ENCODE measurements at places on chromosomes 1 and 21.

DNA sequence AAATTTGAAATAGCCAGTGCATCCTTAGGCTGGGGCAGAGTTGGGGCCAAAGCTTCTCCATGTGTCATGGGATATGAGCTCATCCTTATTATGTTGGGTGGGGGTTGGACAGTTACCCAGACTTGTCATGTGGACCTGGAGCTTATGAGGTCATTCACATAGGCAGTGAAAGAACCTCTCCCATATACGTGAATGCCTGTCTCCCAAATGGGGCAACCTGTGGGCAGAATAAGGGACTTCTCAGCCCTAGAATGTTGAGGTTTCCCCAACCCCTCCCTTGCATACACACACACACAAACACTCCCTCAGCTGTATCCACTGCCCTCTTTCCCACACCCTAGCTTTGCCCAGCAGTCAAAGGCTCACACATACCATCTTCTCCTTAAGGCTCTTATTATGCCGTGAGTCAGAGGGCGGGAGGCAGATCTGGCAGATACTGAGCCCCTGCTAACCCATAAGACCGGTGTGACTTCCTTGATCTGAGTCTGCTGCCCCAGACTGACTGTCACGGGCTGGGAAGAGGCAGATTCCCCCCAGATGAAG, 2.3 kb upstream of the IVL start:
- no peak for DNase-seq

DNA sequence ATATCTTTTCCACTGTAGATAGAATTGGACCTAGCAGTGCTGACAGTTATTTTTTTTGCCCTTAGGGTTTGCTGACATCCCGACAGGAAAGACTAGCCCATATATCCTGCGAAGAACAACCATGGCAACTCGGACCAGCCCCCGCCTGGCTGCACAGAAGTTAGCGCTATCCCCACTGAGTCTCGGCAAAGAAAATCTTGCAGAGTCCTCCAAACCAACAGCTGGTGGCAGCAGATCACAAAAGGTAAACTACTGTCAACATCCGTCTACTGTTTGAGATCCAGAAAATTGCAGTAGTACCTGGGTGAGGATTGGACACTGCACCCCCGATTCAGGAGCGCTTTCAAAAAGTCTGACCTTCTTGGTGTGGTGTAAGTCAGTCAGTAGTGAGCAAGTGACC, 55.8 kb downstream of the CENPF start:
- DNase-seq, result no peak

DNA sequence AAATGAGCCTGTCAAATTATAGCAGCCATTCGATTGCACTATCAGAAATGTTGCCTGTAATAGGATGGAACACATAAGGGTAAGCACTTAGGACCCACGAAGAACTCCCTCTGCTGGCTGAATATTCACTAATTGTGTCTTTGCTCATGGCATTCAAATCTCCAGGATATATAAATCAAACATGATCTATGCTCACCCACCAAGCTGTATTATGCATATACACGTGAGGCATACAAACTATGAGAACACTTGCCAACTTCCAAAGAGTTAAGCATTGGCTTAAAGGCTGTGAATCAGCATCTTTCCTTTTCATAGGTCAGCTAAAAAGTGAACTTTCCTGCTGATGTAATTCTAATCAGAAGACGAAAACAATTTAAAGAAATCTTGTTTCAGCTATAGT, 34.5 kb downstream of the TMPRSS15 start:
- DNase-seq, result no peak

- DNase-seq, result no peak
These were observed 51.7 kb downstream of the RPS6KA1 start for GRCh38 chr1:26581287-26581651.

DNA sequence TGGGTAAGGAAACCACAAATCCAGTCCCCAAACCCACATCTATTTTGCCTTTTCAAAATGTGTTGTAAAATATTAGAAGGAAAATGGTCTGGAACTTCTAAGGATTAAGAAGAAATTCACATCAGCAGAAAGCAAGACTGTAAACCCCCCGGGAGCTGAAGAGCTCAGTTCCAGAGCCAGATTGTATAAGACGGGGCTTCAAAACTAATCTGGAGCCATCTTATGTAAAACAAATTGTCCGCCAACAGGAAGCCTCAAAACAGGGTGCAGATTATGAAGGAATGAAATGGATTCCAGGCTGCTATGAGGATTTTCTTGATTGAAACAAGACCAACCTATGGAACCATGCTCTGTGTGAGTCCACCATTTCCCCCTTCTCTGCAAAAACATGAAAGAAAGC, 25.1 kb upstream of the HUNK start:
- DNase-seq, result no peak

DNA sequence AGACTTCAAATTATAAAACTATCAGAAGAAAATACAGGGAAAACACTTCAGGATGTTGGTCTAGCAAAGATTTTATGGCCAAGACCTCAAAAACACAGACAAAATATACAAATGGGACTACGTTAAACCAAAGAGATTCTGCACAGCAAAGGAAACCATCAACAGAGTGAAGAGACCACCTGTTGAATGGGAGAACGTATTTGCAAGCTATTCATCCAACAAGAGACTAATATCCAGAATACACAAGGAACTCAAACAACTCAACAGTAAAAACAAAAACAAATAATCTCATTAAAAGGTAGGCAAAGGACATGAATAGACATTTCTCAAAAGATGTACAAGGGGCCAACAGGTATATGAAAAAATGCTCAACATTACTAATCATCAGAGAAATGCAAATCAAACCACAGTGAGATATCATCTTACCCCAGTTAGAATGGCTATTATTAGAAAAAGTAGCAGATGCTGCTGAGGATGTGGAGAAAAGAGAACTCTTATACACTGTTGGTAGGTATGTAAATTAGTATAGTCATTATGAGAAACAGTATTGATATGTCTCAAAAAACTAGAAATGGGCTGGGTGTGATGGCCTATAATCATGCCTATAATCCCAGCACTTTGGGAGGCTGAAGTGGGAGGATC, 112.6 kb downstream of the LRIG2 start:
- no peak for DNase-seq

DNA sequence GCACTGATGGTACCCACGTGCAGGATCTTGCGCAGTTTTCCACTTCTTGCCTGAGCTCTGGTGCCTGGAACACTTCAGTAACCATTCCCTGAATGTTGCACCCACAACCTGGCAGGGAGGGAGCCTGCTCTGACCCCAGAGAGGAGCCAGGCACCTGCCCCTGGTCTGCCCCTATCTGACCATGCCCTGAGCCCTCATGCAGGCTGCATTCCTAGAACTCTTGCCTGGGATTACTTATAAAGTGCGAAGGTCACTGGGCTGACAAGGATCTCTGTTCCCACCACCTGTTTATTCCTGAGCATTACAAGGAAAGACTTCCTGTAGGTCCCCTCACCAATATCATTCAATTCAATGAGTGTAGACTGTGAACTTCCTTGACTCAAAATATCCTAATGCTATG, 191.9 kb upstream of the FMN2 start:
- DNase-seq, result no peak

- no peak for DNase-seq
These were observed 327.5 kb upstream of the POGK start for GRCh38 chr1:166511761-166512160.

DNA sequence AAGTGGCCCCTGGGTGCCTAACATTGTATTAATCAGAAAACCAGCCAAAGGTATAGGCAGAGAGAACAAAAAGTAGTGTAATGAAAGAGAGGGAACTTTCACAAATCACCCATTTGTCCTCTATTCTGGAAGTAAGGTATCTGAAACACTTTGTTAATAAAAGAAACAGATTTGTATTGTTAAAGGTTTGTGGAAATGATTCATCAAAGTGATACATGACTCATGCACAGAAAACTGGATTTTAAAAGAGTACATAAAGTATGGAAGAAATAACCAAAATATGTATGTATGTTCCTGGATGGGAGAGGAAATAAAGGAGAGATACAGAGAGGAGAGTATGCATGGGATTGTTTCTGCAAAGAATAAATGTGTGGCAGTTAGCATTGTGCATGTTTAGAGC, 126.8 kb downstream of the RGS21 start:
- no peak for DNase-seq

DNA sequence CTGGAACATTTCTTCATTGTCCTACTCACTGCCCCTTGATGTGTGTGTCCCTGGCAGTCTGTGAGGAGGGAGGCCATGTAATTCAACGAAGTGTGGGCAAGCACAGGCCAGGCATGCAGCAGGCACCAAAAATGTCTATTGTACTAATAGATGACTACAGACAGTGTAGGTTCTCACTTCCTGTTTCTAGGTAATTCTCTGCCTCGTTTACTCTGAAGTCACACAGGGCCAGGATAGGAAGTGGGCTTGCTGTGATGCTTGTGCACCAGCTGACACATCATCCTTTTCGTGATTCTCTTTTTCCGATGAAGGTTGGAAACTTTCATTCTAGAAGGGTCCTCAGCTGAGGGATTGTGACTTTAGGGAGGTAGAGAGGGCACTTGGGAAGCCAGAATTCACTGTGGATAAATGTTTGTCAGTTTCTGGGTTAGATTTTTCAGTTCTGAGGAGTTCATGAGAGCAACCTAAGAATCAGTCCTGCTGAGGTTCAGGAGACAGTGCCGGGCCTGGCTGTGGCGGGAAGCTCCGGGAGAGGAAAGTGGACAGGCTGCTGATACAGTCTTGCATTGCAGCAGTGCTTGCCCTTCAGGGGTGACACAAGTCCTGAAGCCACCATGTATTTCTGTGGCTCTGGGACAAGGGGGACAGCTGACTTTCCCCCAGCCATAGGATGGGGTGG, 4.3 kb upstream of the CSF1 start:
- DNase-seq, result no peak

DNA sequence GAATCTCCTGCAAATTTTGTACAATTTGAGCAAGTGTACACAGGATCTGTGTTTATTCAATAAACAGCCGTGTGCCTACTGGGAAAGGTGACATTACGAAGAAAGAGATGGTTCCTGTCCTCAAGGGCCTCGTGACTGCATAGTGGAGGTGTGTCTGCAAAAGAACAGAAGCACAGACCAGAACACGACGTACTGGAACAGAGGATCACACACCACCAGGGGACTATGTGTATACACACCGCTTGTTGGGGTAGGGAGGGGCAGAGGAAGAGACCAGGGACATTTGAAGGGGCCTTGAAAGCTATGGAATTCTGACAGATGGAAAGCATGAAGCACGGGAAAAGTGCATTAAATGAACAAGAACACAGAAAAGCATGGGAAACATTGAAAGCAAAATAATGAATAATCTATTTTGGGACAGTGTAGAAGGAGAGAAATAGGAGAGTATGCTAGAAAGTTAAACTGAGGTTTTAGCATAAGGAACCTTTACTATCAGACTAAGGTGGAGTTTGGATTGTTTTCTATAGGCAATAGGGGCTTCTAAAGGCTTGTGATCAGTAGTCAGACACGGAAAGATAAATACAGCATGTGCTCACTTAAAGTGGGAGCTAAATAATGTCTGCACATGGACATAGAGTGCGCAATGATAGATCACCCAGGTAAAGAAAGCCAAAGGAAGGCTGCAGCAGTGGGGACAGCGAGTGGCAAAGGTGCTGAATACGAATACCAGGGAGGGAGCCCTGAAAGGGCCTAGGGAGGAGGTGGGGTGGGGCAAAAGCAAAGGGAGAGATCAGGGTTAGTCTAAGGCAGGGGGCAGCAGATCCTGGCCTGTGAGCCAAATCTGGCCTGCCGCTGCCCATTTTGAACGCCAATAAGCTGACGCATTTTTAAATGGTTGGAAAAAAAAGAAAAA, 11.0 kb downstream of the JAK1 start:
- no peak for DNase-seq

GRCh38 chr1:27368869-27369582, 2.3 kb upstream of the MAP3K6 start:
- no peak for DNase-seq

DNA sequence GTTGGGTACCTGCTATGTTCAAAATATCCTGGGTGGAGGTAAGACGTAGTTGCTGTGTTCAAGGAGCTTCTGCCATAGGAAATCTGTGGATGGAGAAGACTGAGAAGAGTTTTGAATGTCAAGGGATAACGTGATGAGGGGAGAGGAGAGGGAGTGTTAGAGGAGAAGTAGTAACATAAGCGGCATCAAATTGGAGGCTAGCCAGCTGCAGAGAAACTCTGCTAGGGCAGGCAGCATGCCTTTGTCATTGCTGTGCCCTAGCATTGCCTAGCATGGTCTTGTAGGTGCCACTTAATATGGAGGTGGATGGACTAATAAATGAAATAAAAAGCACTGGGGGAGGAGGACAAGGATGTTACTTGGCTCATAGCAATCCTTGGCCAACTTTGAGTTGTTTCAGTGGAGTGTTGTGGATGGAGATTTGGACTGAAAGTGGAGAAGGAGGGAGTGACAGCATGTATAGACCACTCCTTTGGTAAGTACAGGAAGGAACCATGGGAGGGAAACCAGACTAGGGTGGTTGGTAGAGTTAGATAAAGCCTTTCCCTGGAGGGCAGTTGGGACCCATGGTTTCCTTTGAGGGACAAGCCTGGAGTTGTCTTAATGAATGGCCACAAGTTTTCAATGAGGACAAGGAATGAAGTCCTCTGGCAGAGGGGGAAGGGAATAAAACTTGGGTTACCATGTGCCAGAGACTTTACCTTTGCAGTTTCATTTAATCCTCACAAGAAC, 6.3 kb downstream of the VANGL1 start:
- DNase-seq, result no peak

GRCh38 chr1:203299169-203299568, 6.2 kb upstream of the BTG2 start:
- DNase-seq, result no peak

DNA sequence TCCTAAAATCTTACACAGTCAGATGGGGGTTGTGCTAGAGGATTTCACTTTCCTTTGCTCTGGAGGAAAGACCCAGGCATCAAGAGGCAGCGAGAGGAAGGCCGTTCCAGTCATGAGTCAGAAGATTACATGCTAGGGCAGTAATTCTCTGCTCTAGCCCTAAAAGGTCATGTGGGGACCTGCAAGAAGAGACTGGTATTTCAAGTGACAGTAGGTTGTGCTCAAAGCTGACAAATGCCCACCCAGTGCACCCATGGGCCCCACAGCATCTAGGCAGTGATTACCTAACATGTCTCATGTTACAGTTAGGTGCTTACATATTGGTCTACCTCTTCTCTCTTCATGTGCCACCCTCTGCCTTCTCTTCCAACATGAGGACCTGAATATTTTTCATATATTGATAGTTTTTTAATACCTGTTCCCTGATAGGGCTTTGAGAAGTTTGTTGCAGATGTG, 99.7 kb upstream of the BEND5 start:
- no peak for DNase-seq

- DNase-seq, result peak; percentile 27
These were observed 16.4 kb downstream of the ECHDC2 start for GRCh38 chr1:52904927-52905698.

DNA sequence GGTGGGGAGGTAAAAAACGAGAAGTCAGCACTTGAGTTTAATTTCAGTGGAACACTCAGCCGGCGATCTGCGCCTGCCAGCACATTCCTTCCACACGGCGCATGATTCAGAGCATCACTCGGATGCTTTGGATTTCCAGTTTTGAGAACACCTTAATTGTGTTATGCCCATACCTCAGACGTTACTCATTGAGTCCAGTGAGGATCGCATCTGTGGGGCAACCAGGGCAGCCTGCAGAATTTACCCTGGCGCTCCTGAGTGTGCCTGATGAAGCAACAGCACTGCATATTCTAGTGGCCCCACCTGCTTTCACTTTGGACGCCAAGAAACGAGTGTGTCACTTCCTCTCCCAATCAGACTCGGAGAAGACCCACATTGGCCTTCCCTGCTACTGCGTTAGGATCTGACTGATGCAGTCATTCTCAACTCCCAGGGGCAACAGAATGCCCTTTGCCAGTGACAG, 19.9 kb downstream of the FAM89A start:
- no peak for DNase-seq

GRCh38 chr1:162823771-162824525, 33.4 kb downstream of the HSD17B7 start:
- DNase-seq, result no peak

GRCh38 chr1:65793359-65793732, 651 bp downstream of the PDE4B start:
- DNase-seq, result no peak

All from stimulated activated CD4-positive, alpha-beta T cell treated with anti-CD3 and anti-CD28 coated beads, TNF-alpha, amount 100 ng/mL, for 48 hours (primary cell).